ENCODE measurements at places on chromosomes 16 and 17.

GRCh38 chr16:12728469-12728868 lies 75.2 kb downstream of the CPPED1 start:
- DNase-seq, result no peak

DNA sequence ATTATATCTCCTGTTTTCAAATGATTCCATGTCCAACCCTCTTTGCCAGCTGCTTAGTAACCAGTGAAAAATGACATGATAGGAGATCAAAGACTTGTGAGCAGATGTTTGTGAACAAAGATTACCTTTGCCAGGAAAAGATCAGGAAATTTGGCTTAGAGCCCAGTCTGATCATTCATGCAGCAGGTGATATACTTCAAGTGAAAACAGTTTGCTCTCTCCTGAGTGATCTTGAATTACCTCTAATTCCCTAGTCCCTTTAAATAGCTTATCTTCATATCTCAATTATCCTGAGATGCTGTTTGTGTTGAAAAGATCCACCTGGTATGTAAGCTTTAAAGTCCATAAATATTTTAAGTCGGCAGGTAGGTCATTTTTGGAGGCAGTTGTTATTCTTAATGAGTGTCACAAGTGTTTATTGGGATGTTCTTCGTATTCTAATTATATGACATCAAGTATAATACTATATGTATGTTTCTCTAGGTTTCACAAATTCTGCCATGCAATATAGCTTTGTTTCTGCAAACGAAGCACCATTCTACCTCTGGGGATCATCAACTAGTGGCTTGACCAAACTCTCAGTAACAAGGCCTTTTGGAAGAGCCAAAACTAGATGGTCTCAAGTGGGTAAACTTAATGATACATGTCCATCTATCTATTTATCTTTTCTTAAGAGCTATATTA lies 13.2 kb upstream of the VPS35L start:
- no peak for DNase-seq

DNA sequence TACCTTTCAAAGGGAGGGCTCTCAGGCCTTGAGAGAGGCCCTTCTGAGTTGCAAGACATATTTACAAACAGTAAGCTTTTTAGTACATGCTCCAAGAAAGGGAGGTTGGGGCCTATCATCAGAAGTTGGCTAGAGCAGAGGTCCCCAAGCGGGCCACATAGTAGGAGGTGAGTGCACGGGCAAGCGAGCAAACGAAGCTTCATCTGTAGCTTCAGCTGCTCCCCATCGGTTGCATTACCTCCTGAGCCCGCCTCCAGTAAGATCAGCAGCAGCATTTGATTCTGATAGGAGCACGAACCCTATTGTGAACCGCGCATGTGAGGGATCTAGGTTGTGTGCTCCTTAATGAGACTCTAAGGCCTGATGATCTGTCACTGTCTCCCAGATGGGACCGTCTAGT lies 26.2 kb downstream of the PRDM7 start:
- DNase-seq, result no peak

DNA sequence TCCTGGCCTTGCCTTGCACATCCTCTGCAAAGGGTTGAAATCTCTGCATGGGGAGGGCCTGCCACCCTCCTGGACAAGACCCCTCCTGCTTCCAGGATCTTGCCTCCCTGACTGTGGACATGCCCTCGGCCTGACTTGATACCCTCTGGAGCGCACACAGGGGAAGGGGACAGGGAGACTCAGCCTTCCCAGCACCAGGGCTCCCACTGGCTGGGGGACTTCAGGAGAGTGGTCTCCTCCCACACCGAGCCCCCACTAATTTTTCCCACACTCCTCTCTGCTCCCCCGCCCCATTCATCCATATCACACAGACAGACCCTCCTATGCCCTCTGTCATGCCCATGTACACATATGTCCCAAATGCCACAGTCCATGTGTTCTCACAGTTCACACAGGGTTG lies 14.3 kb downstream of the SGCA start:
- no peak for DNase-seq

DNA sequence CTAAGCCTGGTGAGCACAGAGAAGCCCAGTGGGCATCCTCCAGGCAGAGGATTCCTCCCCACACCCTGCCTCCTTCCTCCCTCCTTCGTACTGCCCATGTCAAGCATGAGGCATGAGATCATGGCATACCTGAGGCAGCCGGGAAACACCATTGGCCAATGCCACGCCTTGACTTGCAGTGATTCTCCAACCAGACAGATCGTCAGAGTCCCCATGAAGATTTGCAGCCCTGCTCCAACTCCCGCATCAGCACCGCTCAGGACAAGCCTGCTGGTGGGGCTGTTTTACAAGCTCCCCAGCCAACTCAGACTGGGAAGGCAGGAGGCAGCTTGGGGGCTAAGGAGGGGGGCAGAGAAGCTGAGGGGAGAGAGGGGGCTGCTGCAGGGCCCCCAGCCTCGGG lies 2.9 kb upstream of the KRT16 start:
- no peak for DNase-seq

DNA sequence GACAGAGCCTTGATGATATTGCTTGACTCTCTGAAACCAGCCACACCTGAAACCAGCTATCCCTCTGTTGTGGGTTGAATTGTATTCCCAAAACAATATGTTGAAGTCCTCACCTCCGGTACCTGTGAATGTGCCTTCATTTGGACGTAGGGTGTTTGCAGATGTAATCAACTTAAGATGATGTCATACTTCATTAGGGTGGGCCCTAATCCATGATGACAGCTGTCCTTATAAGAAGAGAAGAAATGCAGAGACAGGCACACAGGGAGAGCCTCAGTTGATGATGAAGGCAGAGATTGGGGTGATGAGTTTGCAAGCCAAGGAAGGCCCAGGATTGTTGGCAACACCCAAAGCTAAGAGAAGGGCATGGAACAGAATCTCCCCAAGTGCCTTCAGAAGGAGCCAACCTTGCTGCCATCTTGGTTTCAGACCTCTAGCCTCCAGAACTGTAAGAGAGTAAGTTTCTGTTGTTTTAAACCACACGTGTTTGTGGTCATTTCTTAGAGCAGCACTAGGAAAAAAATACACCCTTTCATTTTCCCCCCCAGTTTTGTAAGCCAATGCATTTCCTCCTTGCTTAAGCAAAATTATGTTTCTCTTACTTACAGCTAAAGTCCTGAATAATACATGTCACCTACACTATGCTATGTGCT lies 29.4 kb upstream of the MYH10 start:
- no peak for DNase-seq

GRCh38 chr17:57102122-57102521 lies 17.1 kb downstream of the AKAP1 start:
- DNase-seq, result no peak

GRCh38 chr17:4440021-4440420 lies 6.3 kb downstream of the SPNS3 start:
- no peak for DNase-seq

DNA sequence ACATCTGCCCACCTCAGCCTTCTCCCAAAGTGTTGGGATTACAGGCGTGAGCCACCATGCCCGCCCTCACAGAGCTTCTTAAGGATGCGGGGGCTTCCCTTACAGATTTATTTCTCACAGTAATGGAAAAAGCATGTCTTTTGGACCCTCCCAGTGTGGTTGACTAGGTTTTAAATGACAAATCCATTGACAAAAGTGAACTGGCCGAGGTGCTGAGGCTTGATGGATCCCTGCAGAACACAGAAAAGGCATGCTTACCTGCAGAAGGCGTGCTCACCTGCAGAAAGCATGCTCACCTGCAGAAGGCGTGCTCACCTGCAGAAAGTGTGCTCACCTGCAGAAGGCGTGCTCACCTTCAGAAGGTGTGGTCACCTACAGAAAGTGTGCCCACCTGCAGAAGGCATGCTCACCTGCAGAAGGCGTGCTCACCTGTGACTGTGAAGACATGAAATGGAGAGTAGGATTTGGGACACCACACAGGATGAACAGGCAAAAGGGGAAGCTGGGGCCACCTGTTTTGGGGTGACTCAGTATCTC lies 15.1 kb upstream of the BBS2 start:
- DNase-seq, result no peak
